ENCODE measurements at places on chromosomes 12 and 14.

DNA sequence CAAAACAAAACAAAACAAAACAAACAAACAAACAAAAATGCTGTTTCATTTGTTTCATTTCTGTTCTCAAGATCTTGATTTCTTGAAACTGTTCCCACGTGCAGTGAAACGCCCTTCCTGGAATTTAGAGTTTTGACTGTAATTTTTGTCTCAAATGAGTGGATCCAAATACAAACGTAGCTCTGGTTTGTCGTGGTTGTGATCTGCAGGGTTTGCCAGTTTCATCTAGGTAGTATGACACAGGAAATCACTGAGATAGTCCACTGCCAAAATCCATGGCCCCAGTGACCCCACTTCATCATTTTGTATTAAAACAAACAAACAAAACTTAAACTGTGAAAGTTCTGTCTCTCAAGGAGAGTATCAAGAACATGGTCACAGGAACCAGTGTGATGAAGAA, 838.6 kb downstream of the BCL11B start:
- no peak for DNase-seq

DNA sequence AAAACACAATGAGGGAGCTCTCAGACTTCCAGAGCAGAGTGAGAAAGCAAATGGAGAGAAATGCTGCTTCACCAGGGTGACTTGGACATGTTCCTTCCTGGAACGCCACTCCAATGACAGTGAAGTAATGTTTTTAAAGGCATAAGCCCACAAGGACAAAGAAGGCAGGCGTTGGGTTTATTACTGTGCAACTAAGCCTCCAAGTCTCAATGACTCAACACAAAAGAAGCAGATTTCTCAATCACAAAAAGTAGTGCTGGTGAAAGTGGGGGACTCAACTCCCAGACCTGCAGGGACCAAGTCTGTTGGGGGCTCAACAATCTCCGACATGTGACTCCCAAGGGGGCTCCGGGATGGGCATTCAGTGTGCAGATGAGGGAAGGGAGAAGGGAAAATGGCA, 505.2 kb downstream of the BCL11B start:
- no peak for DNase-seq

DNA sequence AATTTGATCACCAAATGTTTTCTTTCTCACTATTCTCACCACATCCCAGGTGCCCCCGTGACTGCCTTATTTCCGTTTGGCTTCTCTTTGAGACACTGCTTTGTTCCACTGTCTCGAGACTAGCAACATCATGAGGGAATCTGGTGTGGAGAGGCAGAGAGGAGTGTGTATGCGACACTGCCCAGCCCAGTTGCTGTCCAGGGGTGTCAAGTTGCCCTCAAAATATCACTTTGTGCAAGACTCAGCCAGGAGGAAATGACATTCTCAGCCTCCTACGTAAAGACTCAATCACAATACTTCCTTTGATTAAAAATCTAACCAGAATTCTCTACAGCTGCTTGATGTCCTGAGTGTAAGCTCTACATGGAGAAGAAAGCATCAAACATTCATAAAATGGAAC, 48.2 kb upstream of the EEA1 start:
- no peak for DNase-seq

DNA sequence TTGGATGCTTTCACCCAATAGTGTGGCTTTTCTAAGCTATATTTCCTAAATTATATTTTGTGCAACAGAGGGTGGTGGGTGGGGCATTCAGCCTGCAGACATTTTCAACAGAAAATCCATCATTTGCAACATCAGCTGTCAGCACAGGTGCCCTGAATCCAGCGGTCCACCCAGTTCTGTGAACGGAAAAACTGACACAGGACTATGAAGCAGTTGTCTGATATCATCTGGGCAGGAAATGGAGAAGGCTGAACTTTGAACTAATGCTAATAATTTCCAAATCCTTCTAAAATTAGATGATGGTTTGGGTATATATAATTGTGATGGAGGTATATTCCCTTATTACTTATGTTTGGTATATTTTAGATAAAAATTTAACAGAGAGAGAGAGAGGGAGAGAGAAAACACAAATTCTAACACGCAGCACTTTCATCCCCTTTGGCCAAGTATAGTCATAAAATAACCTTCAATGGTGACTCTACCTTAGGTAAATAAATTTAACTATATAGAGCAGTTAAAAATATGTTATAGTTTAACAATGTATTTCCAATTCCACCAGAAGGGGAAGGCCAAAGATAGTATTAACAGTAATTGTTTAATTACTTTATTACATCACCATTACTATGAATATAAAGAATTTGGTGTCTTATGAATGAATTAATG, 58.3 kb upstream of the PTPRB start:
- no peak for DNase-seq

DNA sequence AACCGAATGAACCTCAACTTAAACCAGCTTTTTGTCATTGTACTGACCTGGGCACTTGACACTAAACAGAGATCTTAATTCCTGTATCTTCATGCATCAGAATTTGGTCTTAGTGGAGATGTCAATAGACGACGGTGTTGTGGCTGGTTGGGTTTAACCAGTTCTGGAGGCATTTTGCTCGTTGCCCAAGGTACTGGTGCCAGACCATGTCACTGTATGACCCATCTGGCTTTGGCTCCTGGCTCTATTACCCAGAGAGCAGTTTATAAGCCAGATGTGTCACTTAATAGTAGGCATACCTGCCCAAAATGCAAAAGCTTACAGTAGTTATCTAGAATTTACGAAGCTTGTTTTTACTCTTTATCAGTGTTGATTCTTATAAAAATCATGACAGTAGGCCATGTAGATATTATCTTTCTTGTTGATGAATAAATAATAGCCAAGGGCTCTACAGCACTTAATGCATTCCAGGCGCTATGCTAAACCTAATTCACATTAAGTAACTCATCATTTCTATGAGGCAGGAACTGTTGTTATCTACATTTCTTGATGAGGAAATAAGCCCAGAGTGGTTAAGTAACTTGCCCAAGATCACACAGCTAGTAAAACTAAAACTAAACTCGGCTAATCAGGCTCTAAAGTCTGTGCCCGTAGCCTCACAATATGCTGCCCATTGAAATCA, 179.7 kb upstream of the HIF1A start:
- no peak for DNase-seq

DNA sequence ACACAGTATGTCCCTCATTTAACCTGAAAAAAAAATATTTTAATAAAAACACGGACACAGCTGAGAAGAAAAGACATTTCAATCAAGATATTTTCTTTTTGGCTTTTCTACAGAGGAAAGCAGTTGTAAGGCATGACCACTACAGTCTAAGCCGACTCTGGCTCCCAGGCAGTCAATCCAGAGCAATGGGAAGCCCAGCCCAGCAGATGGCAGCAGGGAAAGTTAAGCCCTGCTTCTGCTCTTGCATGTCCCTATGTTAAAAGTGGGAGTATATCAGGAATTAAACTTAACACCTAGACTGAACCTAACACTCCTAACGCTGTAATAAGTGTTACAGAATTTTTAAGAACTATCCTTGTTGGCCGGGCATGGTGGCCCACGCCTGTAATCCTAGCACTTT, 19.5 kb upstream of the HAL start:
- peak; percentile 24 for DNase-seq

- DNase-seq, result no peak
Observed at GRCh38 chr12:90335566-90335965, 619.4 kb downstream of the CCER1 start.

DNA sequence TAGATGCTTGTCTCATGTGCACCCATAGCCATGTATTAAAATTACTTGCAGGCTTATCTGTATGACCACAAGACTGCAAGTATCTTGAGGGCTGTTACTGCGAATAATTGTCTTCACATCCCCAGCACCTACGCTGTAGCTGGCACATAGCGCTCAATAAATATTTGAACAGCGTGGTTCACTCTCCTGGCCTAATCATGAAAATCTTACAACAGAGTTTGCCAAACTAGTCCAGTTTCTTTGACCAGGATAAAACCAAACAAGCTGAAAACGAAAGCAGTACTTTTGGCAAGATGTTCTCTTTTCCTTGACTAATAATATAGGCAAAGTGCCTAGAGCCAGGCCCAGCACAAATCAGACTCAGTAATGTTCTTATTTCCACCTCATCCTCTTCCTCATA, 106.7 kb downstream of the RPS29 start:
- DNase-seq, result no peak

GRCh38 chr14:94244182-94244581, 48.9 kb downstream of the SERPINA10 start:
- DNase-seq, result no peak

DNA sequence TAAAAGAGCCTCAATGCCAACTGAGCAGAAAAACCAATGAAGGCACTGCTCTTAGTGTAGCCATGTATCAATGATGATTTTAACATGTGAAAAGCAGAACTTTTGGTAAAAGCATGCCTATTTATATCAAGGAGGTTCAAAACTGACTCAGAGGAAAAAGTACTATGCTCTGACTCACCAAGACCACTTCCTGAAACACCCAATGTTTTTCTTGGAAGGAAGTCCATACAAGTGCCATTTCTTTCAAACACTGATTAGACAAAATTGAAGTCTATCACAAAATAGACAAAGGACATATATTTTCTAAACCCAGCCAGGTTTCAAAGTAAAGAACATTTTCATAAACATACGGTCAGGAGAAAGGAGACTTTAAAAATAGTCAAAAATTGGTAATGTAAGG, 88.6 kb downstream of the EPS8 start:
- no peak for DNase-seq

- no peak for DNase-seq
Observed at GRCh38 chr14:55000381-55000780, 26.5 kb downstream of the WDHD1 start.

Data from NCI-H524 (cell line).